ENCODE measurements at places on chromosomes 1 and 21.

- DNase-seq: no peak
These were observed 321.0 kb downstream of the LTN1 start for GRCh38 chr21:28671549-28672195.

GRCh38 chr1:23908453-23909341, 4.5 kb downstream of the CNR2 start:
- DNase-seq: no peak

DNA sequence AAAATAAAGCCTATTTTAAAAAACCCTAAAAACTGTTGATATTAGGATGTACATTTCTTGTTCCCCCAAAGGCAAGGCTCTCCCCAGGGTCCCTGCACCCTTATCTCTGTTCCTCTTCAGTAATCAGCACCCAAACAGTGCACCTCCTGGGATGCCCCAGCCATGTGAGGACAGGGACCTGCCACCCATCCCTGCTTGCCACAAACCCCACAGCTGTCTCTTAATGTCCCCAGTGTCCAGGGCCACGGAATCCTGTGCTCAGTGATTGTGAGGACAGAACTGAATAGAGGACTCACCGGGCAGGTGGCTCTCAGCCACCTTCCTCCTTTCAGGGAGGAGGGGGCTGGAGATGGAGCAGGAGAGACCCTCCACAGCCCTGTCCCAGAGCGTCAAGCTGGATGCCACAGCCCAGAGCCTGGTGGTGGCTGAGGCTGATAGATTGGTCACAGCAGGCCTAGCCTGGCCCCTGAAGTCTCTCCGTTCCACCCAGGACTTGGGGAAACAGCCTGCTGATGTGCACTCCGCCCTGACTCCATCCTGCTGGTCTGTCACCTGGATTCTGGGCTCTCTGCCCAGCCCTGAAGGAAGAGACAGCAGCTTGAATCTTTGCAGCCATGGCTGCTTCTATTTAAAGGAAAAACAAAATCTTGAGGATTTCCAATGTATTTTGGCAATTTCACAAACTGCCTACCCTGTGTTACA, 23.1 kb downstream of the RNF187 start:
- no peak for DNase-seq

GRCh38 chr1:72369069-72369757, 86.9 kb upstream of the NEGR1 start:
- no peak for DNase-seq

DNA sequence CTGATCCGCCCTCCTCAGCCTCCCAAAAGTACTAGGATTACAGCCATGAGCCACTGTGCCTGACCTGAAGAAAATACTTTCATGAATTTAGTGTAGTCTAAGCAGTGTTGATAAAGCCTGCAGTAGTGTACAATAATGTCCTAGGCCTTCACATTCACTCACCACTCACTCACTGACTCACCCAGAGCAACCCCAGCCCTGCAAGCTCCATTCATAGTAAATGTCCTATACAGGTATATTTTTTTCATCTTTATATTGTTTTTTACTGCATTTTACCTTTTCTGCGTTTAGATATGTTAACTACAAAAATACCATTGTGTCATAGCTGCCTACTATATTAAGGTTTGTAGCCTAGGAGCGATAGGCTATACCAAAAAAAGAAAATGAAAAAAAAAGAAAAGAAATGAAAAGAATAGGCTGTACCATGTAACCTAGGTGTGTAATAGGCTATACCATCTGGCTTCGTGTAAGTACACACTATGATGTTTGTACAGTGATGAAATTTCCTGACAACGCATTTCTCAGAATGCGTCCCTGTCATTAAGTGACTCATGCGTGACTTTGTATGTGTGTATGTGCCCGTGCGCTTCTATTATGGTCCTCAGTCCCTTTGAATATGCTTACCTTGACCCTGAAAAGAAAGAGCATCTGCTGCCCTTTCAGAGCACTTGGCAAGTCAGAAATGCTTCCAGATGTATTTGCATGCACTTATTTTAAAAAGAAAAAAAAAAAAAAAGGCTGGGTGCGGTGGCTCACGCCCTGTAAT, 9.2 kb upstream of the SLAMF8 start:
- no peak for DNase-seq

- DNase-seq: no peak
These were observed 110.8 kb upstream of the GREM2 start for GRCh38 chr1:240722788-240723187.

- no peak for DNase-seq
These were observed 12.6 kb downstream of the RSPO1 start for GRCh38 chr1:37622131-37622530.

GRCh38 chr1:31663622-31664452, 19.2 kb upstream of the PEF1 start:
- DNase-seq: peak; percentile 52

DNA sequence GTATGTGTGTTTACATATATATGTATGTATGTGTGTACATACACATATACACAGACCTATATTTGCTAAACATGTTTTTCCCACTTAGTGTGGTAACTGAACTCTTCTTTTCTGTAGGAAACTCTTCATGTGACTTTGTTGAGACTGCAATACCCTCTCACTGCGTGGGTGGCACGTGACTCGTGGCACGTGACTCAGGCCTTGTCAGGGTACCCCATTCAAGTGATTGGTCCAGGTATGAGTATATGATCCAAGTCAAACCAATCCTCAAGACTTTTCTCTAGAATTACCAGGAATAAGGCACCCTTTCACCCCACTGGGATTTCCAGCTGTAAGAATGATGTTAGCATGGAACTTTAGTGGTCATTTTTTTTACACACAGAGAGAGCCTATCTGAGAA, 149.2 kb upstream of the KCNK2 start:
- no peak for DNase-seq

GRCh38 chr21:42038826-42039425, 28.8 kb upstream of the ZBTB21 start:
- no peak for DNase-seq

DNA sequence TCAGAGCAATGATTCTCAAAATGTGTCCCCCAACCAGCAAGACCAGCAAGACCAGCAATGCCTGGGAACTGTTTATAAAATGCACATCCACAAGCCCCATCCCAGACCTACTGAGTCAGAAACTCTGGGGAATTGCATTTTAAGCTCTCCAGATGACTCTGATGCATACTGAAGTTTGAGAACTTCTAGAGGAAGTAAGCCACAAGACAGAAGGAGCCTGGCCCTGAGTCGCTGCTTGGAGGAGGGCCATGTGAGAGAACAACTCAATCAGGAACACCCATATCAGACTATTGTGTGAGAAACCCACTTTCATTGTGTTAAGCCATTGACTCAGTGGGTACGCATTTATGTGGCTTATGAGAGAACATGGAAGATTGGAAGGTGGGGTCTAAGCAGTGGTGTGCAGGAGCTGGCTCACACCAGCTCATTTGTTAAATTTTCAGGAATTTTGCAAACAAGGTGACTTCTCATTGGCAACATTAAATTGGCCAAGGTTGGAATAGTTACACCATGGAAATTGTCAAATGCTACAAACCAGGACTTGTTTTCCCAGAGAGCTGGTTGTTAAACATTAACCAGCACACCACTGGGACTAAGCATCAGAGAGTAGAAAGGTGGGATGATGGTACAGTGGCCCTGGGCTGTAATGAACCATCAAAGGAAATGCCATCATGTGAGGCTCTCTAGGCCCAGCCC, 38.9 kb downstream of the ATP1A1 start:
- DNase-seq: no peak

GRCh38 chr1:84936116-84936810, 43.3 kb upstream of the LPAR3 start:
- DNase-seq: peak; percentile 92

GRCh38 chr1:87951852-87952251, 623.2 kb downstream of the LMO4 start:
- DNase-seq: no peak

DNA sequence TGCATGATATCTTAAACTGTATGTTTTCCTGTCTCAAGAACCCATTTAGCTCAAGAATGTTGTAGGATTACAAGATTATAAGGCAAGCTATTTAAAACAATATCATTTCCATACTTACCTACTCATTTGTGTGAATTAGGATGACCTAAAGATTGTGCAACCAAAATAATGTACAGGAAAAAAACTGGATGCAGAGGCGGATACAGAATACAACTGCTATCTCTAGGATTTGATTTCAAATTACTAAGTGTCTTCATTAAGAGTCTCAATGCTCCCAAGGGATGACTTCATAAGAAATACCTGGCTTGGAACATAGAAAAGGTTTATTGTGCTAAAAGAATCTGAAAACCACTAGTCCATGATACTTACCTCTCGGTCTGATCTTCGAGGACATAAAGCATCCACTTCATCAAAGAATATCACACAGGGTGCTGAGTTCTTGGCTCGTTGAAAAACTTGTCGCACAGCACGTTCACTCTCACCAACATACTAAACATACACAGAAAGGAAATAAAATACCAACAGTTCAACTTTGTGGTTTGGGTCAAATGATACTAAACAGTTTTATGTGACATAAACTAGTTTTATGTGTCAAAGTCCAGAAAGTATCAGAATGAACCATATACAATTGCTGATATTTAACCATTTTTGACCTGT, 54.9 kb downstream of the NVL start:
- no peak for DNase-seq

DNA sequence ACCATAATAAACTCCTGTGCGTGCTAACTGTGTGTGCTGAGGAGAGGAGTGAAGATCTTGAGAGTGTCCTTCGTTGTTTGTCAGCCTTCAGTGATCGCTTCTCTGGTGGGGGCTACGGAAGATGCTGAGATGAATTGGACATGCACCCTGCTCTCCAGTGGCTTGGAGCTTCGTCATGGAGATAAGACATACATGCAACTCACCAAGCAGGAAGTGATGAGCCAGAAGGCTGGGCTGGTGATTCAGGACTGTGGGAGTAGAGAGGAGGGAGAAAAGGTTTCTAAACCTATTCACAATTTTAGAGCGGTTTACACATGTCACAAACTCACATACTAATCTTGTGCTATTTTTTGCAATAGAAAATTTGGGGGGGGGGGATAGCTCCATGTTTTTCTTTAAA, 128.9 kb upstream of the ADAR start:
- no peak for DNase-seq

GRCh38 chr1:114219172-114219868, 65.7 kb upstream of the SYT6 start:
- DNase-seq: peak; percentile 35

DNA sequence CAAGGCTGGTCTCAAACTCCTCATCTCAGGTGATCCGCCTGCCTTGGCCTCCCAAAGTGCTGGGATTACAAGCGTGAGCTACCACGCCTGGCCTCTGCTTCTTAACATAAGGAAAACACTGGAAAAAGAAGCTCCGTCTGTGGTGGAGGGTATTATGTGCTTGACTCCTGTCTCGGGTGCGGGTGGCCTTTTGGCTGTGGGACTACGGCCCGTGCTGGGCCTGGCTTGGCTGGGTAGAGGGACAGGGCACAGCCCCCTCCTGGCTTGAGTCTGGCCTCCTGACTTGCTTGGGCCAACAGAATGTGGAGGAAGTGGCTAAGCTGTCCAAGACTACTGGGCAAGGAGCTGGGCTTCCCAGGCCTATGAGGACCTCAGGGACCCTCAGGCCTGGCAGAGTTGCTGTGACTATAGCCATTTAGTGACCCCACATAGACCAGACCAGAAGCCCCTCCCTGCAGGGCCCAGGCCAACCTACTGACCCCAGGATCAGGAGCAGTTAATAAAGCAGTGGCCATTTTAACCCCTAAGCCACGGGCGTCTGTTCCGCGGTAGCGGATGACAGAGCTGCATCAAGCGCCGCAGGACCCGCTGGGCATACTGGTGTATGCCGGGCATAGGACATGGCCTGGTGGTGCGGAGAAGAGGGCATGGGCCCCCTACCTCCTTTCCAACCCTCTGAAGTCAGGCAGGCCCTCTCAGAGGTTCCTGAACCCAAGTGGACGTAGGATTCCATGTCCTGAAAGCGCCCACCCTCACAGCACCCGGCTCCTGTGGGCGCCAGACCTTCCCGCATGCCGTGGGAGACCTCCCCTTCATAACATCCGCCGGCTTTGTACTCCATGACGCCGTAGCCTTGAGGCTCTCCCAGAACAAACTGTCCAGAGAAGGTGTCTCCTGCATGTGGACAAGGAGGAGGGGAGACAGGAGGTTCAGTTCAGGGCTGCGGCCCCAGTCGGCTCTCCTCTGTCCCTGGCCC, 4.4 kb downstream of the MORN1 start:
- DNase-seq: no peak

GRCh38 chr1:18443587-18444520, 36.9 kb upstream of the KLHDC7A start:
- DNase-seq: no peak

DNA sequence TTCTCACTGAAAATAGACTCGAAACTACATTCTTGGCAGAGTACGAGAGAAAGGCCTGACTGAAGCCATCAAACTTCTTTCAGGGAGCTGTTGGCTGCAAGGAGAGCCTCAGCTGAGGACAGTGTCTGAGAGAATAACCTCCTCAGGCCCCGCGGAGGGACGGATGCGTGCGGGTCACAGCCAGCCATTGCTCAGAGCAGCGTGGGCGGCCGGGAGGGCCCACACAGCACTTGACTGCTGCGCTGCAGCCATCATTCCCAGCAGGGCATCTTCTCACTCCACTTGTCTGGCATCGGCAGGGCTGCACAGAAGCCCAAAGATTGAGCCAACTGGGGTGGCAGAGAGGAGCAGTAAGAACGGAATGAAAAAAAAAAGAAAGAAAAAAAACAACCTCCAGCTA, 113.5 kb downstream of the XCL2 start:
- no peak for DNase-seq

GRCh38 chr21:41254090-41254700, 62.4 kb upstream of the FAM3B start:
- no peak for DNase-seq

- DNase-seq: no peak
These were observed 54.6 kb upstream of the SAMSN1 start for GRCh38 chr21:14600569-14601297.

DNA sequence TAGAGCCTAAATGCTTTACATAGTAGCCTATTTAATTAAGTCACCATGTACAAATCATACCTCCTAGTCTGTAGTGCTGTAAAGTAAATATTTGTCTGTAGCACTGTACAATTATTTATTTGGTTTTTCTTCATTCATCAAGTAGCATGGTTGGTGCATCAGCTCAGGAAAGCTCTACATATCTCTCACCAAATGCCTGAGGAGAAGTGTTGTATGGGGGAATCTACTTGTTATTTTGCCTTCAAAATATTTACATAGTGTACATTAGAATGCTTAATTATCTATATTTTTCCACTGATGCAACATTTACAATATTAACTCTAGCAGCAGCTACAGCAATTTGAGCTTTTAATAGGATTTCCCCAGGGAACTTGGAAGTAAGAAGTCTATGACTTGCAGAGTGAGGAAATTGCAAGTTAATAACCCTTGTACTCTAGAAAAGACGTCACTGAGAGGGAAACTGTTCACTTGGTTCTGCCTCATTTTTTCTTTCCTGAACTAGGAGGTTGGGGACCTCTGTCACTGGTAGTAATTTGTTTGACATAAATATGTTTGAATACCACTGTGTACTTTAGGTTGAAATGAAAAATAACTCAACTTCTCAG, 207.4 kb downstream of the PDE4B start:
- DNase-seq: no peak

- DNase-seq: no peak
These were observed 87.0 kb downstream of the EIF4G3 start for GRCh38 chr1:21089731-21090130.

- no peak for DNase-seq
These were observed 5.6 kb upstream of the CTPS1 start for GRCh38 chr1:40973912-40974311.

All from Ammon's horn (tissue), 1 donor.